Fibroblast of pulmonary artery (primary cell): ENCODE measurements at places on chromosomes 11 and 22.
A peak's percentile ranks its signal among the peaks of the same experiment; 100 is the strongest.

DNA sequence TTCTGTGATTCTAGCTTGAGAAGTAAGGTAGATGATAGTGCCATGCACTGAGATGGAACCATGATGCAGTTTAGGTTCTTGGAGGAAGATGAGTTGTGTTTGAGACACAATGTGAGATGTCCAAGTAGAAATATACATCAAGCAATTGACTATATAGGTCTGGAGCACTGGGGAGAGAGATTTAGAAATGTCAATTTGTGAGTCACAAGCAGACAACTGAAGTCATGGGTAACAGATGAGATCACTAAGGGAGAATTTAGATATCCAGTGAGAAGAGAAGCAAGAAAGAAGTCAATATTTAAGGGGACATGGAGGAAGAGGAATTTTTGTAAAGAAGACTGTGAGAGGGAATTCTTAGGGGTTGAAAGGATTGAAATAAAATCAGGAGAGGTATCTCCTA is 65.1 kb upstream of the RRAS2 start:
- DNase-seq: peak; percentile 56

DNA sequence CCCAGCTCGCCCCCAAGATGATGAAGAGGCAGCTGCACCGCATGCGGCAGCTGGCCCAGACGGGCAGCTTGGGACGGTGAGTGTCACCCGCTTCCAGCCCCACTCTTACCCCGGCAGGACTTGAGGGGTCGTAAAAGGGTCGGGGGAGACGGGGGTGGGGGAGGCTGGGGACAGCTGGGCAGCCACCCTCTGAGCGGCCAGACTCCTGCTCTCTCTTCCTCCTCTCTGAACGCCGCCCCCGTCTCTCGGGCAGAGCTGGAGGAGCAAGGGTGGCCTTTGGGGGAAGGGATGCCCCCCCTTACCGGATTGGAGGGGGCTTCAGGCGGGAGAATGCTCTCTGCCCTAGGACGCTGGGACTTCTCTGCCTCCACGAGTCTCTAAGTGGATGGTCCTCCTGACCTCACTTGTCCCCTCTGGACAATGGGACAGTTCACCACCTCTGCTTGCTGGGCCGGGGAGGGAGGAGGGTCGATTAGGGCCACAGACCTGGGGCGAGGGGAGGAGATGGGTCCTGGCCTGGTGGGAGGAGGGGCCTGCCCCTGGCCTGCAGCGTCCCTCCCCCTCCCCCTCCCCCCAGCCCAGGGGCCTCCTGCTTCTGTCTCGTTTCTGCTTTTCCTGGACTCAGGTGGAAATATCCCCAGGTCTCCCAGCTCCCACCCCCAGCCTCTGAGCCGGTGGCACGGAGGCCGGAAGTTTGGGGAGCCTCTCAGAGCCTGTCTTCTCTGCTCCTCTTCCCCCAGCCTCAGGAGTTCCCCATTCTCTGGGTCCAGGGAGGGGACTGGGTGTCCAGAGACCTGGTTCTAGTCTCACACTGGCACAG is 512 bp downstream of the SH3BP1 start:
- DNase-seq: no peak

DNA sequence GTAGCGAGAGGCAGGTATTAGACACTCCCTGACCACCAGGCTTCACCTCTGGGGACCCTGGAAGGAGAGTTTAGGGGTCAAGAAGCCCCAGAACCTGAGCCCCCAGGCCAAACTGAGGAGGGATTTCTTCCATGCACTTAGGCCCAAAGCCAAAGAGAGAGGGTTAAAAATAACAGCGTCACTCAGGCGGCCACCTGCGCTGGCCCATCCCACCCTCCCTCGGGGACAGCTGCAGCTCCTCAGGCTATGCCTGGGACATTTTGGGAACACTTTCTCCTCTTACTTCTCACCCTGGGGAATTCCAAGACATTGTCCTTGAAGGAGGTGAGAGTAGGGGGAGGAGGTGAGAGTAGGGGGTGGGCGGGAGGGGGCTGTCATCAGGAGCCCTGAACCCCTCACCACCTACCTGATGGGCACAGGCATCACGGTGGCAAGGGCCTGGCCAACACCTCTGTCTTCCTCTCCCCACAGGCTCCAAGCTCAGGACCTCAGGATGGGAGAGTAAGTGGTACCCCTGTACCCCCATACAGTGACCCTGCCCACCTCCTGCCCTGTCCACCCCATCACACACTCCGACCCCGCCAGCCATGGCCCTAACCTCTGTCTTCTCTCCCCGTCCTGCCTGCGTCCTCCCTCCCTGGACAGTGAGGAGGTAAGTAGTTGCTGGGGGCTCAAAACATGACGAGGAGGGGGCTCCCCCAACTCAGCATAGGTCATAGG is 583 bp downstream of the TNNI2 start:
- DNase-seq: no peak

DNA sequence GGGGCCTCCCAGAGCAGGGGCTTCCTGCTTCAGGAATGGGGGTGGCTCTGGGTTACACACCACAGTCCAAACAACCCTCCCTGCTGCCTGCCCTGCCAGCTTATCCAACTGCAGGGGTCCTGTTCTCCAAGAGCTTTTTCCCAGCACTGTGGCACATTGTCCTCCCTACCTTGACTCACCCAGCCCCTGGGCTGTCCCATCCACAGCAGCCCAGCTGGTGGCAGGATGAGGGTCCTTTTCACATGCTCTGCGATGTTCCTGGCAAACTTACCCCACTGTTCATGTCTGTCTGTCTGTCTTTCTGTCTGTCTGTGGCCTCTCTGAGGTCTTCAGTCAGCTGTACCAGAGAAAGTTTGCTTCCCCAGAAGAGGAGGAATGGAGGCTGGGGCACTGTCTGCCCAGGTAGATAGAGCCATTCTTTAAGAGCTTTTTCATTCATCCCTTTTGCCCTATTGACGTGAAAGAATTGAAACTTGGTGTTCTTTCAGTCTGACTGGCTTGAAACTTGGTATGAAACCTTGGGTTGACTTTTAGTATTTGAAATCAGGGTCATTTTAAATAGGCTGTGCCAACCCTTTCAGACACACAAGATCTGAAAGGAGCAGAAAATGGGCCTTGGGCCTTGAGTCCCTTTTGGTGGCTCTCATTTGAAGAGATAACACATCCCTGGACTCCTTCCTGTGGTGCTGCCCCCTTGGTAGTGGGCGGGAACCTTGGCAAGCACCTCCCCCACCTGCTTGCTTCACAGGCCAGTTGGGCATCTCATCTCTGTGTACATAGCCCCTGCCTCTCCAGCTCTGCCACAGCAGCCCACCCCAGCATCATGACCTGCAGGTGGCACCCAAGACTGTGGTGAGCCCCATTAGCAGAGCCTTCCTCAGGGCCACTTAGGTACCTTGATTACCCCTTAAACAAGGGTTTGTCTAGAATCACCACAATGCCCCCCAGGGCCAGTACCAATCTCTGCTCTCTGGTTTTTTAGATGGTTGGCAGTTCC is 74.6 kb upstream of the SUSD2 start:
- no peak for DNase-seq

GRCh38 chr22:20729194-20729593 is 44.7 kb upstream of the SERPIND1 start:
- DNase-seq: no peak

GRCh38 chr11:86150847-86151173 is 81.9 kb upstream of the PICALM start:
- no peak for DNase-seq

DNA sequence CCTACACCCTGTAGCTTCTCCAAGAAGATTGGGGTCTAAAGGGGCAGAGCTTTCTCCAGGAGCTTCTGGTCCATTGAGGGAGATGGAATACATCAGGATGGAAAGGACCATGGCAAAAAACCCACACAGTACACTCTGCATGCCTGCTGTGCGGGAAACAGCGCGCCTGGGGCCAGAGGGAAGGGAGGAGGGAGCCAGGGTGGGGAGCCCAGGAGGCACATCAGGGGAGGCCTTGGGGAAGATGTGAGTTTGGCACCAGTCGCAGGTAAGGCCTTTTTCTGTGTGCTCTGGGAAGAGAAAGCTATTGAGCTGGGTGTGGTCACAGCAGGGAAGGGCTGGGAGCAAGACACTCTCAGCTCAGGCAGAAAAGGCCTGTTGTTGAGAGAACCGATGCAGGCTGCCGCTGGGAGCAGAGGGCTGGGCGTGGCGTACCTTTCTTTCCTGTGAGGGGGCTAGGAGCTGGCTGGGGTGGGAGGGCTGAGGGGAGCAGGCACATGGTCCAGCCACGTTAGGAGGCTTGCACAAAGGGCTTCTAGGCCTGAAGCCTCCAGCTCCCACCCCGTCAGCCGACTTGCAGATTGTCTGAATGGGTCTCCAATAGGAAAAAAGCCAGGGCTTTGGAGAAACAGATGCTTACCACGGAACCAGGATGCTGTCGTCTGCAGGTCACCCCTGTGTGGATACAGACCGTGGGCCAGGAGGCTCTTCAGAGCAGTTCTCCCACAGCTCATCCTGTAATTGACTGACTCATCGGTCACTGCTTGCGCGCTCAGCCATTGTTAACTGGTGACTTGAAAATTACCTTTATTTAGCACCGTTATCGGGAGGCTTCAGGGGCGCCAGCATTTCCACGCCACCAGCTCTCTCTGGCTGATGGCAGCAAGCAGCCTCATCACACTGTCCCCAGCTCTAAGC is 237.3 kb downstream of the ST3GAL4 start:
- DNase-seq: no peak

- no peak for DNase-seq
Measured at GRCh38 chr22:37669586-37669985, 5.8 kb upstream of the LGALS1 start.

DNA sequence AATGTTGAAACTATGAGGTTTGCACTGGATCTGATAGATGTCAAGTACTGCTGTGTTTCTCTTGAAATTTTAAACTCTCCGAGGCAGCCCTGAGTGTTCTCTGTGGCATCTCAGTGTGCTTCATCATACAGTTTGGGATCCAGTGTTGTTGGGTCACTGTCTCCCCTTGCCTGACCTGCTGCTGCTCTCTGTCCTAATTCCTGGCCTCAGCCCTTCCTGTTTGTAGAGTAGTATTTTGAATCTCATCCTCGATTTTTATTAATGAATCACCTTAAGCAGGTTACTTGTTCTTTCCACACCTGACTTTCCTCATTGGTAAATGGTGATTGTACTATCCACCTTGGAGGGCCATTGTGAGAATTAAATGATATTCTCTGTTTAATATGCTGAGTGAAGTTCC is 70.7 kb upstream of the PAX6 start:
- no peak for DNase-seq

DNA sequence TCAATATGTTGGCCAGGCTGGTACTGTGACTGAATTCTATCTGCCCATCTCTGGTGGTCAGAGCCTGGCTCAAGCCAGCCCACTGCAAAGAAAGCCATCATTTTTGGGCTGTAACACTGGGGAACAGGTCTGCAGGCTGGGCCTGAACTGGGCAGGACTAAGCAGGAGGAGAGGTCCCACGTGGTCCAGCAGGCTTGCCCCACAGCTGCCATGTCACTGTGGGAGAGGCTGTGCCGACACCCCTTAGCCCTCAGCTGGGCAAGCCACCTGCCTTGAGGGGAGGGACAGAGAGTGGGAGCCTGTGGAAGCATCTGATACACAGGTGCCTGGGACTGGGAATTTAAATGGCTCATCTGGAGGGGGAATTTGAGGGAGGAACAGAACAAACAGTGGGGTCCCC is 66.7 kb upstream of the CLTCL1 start:
- no peak for DNase-seq

GRCh38 chr11:1274501-1274900 is 34.9 kb downstream of the TOLLIP start:
- DNase-seq: no peak

DNA sequence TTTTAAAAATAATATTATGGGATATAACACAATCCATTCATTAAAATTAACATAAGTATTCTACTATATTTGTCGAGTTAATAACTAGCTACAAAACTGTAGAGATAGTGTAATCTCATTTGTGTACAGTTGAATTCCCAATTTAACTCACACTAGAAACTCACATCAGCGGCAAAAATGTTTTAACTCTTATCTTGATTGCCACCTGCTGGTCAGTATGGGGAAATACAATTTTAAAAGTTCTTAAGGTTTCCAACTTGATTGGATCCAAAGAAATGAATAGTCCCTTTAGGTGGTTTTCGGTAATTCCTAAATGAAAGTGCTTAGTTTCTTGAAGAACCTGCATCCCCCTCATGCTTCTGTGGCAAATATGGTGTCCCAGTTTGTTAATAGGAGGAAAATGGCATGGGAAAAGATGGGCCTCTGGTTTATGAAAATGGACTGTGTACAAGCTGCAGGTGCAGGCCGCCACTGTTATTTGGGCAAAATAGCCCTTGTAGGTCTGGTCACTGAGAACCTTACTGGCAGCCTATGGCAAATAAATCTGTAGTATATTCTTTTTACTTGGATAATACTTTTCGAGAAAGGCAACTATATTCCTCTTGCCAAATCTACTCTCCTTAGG is 33.7 kb upstream of the SLC17A6 start:
- DNase-seq: peak; percentile 54

DNA sequence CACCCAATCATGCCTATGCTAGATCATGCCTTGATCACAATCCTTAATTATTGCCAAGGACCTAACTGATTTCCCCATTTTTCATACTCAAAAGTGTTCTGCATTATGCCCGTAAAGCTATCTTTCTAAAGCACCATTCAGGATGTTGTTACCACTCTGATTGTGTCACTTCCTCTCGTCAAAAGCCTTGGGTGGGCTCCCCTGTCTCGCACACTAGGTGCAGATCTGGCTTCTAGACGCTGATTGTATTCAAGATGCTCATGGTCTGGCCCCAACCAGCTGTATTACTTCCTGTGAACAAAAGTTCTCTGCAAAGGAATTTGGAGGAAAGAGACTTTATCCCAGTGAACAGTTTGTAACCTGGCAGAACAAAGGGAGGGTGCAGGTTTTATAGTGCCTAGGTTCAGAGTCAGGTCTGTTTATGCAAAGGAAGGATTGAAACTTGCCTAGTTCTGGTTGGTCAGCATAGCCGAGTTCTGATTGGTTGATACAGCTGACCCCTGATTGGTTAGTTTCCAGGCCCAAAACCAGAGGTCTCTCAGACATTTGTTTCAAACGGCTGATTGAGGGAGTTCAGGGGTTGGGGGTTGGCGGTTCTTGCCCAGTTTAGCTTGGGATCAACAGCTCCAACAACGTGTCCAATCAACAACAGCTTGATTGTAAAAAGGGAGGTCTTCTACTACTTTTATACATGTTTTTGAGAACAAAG is 25.4 kb downstream of the ATG13 start:
- DNase-seq: no peak

GRCh38 chr22:20822240-20822639 is 36.4 kb downstream of the PI4KA start:
- no peak for DNase-seq

DNA sequence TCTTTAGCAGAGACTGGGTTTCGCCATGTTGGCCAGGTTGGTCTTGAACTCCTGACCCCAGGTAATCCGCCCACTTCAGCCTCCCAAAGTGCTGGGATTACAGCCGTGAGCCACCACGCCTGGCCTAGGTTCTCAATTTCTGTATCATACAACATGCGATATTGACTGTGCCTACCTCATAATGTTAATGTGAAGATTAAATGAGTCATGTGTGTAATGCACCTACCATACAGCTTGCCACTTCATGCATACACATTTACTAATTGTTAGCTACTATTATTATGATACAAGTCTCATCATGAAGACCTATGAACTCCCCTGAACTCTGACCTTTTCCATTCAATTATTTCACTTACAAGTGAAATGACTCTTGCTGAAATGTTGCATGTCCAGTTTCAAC is 25.7 kb downstream of the AGBL2 start:
- no peak for DNase-seq

GRCh38 chr11:62791501-62792201 is at the start of gene TMEM223:
TSS of gene TMEM223 (minus strand) at chr11:62792006. CDS start at chr11:62791994, 12 bp downstream.
- DNase-seq: peak; percentile 73

GRCh38 chr22:46557736-46558480 is 20.5 kb upstream of the CELSR1 start:
- no peak for DNase-seq

- peak; percentile 51 for DNase-seq
Measured at GRCh38 chr11:27563201-27563600, 56.6 kb upstream of the LIN7C start.
